ENCODE measurements at places on chromosomes 1 and 21.

DNA sequence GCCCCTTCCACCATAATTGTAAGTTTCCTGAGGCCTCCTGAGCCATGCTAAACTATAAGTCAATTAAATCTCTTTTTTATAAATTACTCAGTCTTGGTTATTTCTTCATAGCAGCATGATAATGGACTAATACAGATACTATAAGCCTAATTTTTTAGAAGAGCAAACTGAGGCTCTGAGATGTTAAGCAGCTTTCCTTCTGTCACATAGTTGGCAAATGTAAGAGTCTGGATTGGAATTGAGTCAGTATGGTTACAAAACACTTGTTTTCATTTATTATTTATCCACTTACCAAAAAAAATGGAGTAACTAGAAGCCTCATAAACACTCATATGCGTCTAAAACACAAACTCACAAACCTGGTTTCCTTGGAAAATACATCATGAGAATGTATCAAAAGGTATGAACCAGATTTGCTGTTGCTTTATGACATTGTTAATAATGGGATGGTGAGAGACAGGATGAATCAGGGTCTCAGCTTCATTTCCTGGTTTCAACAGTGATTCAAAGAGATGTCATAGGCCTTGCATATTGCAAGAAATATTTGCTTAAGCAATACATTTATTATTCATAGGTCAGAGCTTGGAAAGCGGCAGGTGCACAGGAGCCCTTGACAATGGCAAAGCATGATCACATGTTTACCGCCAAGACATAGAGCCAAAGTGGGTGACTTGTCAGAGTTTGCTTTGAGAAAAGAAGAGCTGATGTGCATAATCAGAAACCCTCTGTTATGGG is 221.5 kb downstream of the GRIK1 start:
- DNase-seq = peak; percentile 37
- no peaks in the 10 kb centered on the region for H3K4me1 ChIP-seq
- H3K27me3 ChIP-seq = no peaks in the 10 kb centered on the region
- no peaks in the 10 kb centered on the region for H3K36me3 ChIP-seq
- no peak overlapping the region for H3K4me3 ChIP-seq

DNA sequence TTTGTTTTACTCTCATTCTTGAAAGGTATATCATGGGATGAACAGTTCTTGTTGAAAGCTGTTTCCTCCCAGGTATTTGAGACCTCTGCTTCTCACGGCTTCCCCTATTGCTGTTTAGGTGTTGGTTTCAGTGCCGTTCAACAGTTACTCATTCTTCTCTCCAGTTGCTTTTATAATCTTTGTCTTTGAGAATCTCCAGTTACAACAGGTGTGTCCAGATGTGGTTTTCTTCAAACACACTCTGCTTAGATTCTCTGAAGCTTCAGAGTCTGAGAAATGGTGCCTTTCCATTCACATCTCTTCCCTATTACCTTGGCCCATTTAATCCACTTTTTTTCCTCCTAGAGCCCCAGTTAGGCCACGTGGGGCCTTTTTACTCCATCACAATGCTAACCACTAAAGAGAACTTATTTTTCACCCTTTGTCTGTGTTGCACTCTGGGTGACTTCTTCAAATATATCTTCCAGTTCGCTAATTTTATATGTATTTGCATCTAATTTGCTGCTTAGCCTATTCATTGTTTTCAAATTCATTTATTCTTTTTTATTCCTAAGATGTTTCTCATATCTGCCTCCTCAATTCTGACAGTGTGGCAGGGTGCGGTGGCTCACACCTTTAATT is 46.7 kb upstream of the SLC19A1 start:
- no peaks in the 10 kb centered on the region for H3K4me1 ChIP-seq
- H3K4me3 ChIP-seq = no peak overlapping the region
- H3K36me3 ChIP-seq = no peaks in the 10 kb centered on the region
- H3K27ac ChIP-seq = no peak overlapping the region
- no peak for DNase-seq
- H3K27me3 ChIP-seq = peaks cover 4% of the 10 kb centered on the region

DNA sequence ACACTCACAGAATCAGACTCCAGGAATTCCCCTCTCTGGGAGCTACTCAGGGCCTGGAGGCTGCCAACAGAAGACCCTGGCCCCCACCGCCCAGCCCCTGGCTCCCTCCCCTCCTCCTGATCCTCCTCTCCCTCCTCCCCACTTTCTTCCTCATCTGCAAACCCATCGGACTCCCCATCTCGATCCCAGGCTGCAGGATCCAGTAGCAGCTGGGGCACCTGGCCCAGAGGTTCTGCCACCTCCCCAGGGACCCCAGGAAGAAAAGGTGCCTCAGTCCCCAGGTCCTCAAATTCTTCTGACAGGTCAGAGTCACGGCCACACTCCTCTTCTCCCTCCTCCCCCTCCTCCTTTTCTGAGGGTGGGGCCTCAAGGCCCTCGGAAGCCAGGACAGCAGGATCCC is 7.4 kb downstream of the NES start:
- no peak for DNase-seq
- H3K36me3 ChIP-seq = 0 out of 2 replicates have a peak, but pooled peaks cover 3% of the 10 kb centered on the region
- H3K27ac ChIP-seq = no peak overlapping the region
- no peak overlapping the region for H3K4me3 ChIP-seq
- no peaks in the 10 kb centered on the region for H3K4me1 ChIP-seq

- H3K27me3 ChIP-seq = peaks cover 7% of the 10 kb centered on the region
- no peaks in the 10 kb centered on the region for H3K36me3 ChIP-seq
- DNase-seq = no peak
- H3K4me1 ChIP-seq = no peaks in the 10 kb centered on the region
- no peak overlapping the region for H3K4me3 ChIP-seq
These were observed 235.1 kb downstream of the GRIK1 start for GRCh38 chr21:29704719-29705118.

- no peak overlapping the region for H3K4me3 ChIP-seq
- H3K4me1 ChIP-seq = peaks cover 14% of the 10 kb centered on the region
- DNase-seq = no peak
- no peaks in the 10 kb centered on the region for H3K27me3 ChIP-seq
- peak overlapping the region; percentile 14 for H3K27ac ChIP-seq
These were observed 26.6 kb downstream of the RPS6KA1 start for GRCh38 chr1:26556111-26556510.
